ENCODE measurements at places on chromosomes 16 and 17.

DNA sequence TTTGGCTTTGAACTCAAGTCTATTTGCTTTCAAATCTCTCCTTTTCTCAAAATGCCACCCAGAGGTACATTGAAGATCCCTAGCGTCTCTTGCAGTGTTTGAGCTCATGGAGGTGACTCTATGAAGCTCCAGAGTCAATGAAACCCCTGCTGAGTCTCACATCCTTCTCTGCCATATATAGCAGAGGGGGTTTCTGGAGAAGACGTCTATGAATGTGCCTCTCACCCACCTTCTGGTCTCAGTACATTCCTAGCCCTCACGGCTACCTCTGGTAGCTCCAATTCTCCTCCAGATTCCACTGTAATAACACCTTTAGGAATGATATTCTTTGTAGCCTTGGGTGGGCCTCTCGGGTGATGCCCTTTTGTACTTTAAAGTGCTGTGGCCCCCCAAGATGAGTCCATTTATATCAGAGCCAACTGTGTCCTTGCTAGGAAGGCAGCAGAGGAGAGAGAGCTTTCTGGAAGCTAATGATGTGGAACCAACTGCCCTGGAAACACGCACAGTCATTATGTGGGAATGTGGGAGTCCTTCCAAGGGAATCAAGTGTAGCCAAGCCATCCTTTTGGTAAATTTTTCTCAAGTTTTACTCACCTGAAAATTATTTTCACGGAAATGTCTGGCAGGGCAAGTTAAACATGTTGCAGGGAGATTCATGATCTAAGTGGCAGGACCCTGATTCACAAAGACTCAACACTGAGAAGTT is 123.4 kb downstream of the ASIC2 start:
- no peak for DNase-seq

- no peak for DNase-seq
These were observed 48.8 kb downstream of the NLRC5 start for GRCh38 chr16:57038166-57038565.

DNA sequence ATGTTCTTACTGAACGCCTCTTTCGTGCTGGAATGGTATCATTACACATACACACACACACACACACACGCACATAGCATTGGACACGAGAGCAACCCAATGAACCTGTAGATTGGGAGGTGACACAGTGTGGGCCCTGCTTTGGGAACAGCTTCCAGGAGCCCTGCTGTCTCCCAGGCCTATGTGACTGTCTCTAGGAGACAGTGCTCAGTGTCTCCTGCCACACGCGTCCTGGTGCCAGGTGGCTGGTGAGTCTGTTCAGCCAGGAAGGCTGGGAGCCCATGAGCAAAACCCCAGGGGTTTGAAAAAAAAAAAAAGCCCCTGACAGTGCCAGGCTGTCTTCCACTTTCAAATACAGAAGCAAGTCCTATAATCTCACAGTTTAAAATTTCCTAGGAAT is 2.4 kb upstream of the SPOP start:
- DNase-seq = no peak

DNA sequence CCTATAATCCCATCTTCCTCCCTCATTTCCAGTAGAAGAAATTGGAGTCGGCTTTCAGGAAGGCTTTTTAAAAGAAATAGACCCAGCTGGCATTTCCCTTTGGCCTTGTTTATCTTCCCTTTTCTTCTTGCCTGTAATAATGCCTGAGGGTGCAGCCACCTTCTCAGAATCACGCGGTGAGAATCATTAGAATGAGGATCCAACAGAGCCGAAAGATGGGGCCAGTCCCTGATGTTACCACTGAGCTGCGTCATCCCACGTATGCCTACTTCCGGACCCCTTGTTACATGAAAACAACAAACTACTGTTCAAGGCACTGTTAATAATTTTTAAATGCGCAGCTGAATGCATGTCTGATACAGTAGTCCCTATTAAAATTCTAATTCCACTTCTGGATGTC is 24.1 kb downstream of the SDR42E1 start:
- no peak for DNase-seq

GRCh38 chr16:1871974-1872635 is at the start of gene MEIOB:
Gene MEIOB (minus strand): TSS chr16:1872164. CDS start chr16:1868175, 3,989 bp downstream.
- DNase-seq = no peak

GRCh38 chr17:63082273-63082861 is 116.3 kb downstream of the TANC2 start:
- DNase-seq = no peak

DNA sequence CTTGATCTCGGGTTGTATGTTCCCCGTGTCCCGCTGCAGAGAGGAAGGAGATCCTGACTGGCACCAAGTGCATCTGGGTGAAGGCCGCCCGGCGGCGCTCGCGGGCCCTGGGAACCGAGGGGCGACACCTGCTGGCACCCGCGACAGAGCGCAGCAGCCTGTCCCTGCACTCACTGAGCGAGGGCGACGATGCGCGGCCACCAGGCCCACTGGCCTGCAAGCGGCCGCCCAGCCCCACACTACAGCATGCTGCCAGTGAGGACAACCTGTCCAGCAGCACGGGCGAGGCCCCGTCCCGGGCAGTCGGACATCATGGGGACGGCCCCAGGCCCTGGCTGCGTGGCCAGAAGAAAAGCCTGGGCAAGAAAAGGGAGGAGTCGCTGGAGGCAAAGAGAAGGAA is 7.5 kb downstream of the BTBD17 start:
- no peak for DNase-seq

DNA sequence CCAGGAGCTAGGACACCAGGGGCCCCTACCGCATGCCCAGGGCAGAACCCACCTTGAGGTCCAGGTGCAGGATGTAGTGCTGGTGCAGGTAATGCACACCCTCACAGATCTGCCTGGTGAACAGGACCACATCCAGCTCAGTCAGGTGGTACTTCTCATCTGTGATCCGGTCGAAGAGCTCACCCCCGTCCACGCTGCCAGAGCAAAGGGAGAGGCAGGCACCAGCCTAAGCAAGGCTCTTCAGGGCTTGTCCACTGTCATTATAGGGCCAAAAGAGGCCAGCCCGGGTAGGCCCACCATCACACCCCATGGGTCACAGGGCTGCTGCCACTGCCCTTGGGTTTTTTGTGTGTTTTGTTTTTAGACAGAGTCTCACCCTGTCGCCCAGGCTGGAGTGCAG is 21.0 kb downstream of the MYLK3 start:
- no peak for DNase-seq

DNA sequence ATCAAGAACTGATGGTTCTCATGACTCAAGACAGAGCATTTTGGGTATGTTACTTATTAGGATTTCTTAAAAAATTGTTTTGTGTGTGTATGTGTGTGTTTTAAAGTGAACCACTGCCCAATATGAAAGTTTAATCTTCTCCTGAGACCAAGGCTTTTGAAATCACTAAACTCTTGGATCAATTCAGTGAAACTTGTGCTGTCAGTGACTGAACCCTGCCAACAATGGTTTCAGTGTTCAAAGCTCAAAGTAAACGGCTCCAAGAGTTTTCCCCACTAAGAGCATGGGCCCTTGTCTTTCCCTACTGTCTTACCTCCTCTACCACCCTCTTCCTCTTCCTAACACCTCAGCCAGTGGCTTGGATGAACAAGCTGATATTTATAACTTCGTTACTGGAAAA is 22.0 kb downstream of the NFE2L1 start:
- no peak for DNase-seq

GRCh38 chr17:56891751-56892150 is 22.1 kb downstream of the TRIM25 start:
- DNase-seq = no peak

DNA sequence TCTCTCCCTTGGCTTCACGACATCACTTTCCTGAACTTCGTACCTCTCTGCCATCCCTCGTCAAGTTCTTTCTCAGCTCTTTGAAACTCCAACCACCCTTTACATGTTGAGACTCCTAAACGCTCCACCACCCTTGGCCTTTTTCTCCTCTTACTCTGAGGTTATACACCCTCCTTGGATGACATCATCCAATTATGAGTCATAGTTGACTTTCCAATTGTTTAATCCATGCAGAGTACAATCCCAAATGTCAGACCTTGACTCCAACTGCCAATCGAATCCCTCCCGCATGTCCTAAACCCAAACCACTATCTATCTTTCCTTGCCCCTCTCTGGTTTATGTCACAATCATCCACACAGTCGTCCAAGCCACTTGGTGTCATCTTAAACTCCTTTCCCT is 18.4 kb upstream of the C16orf82 start:
- no peak for DNase-seq

GRCh38 chr17:49915670-49916069 is 53.3 kb upstream of the DLX4 start:
- peak; percentile 59 for DNase-seq

DNA sequence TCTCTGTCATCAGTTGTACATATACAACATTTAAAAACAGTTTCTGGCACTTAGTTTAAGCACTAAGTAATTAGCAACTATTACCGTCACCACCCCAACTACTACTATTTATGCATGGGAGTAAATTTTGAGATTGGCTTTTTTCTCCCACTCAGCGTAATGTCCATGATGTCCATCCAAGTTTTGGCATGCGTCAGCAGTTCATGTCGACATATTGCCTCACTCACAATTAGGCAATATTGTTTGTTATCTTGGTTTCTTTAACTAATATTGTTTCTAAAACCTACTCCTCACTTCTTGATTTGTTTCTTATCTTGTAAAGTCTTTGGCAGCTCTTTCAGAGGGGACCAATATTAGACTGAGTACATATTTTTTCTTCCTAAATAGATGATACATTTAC is 131.3 kb downstream of the KCNJ18 start:
- no peak for DNase-seq

- no peak for DNase-seq
These were observed 10.7 kb downstream of the WIPI1 start for GRCh38 chr17:68446626-68447041.

DNA sequence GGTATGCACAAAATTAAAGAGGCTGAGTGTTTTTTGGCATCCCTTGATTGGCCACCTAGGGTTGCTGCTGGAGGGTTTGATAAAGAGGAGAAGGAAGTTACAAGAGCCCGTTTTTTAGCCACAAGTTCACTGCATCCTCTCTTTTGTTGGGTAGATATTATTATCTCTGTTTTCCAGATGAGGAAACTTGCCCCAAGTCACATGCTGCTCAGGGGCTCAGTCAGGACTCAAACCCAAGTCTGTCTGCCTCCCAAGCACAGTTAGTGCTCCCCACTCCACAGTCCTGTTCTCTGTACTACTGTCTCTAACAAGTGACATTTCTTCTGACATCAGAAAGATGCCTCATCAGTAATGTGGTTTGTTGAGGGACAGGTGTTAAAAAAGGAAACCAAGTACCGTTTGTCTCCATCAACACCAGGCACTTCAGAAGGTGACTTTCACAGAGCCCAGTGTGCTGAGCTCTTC is 1.4 kb downstream of the NT5M start:
- no peak for DNase-seq

- no peak for DNase-seq
These were observed 19.7 kb downstream of the ARHGAP17 start for GRCh38 chr16:24995469-24995868.

DNA sequence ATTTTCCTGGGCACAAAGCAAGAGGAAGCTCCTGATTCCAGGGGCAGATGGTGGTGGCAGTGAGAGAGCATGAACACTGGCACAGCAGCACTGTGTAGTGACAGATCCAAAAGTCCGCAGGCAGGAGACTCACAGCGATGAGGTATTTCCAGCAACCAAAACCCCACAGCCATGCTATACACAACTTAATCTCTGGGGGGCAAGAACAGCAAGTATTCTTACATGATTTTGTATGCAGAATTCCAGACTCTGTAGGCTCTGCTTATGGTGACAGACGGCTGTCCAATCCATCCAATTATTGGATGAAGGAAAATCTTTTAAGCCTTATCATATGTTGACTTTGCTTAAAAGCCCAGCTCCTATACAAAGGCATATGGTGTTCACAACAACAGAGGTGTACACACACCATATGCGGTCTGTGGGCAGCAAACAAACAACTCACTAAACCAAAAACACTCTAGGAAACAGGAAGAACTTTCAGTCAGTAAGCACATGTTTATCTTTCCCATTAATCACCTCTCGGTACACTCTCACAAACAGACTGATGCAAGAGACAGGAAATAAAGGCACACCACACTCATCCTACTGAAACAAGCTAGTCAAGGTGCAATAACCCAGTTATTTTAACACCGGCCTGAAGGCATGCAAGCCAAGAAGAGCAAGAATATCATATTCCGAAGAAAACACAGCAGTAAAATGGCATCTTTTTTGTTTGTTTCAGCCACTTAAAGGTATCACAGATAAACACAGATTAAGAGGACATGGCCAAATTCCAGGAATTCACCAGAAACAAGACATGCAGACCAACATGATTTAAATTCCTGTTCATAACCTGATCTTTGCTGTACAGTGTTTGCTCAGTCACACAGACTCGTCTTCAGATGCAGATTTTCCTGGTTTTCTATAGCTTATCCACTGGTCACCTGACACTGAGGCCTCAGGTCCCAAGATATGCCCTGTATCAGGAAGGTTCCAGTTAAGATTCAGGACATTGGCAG is 47.8 kb downstream of the ERN1 start:
- DNase-seq = no peak

DNA sequence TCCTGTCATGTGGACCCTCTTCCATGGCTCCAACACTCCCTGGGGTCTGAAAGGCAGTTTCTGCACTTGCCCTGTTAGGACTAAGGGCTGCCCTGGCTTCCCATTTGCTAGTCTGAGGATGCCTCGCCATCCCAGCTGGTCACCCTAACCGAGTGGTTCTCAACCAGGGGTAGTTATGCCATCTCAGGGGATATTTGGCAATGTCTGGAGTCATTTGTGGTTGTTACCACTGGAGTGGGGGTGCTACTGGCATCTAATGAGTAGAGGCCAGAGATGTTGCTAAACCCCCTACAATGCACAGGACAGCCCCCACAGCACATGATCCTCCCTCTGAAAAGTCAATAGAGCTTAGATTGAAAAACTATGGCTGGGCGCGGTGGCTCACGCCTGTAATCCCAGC is 26.9 kb upstream of the CDH1 start:
- DNase-seq = no peak

DNA sequence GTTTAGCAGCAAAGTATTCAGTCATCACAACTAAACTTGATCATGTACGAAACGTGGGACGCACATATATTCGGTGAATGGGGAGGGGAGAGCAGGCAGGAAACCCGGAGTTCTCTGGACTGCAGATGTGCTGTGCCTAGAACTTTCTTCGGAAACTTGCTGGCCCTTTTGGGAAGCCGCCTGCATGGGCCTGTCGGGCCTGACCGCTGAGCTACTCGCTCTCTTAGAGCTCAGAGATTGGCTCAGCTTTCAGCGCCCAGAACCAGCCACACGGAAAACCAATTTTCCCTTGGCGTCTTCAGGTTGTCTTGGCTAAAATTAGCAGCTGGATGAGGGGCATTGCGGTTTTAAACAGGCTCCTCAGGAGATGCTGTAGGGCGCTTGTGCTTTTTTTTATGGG is 38.1 kb downstream of the ZDHHC7 start:
- no peak for DNase-seq

DNA sequence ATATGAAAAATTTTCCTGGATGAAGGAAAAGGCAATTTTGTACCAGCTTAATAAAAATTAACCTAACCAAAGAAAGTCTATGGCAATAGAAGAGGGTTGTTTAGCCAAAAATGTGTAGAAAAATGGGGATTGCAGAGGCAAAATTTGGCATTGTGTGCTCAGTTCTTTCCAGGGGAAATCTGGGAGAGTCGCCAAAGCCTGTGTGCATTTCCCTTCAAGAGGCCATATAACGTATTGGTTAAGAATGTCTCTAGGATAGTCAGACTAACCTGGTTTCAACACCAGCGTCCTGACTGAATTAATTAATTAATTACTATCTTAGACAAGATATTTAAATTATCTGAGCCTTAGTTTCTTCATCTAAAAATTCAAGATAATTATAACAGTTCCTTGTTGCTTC is 44.8 kb upstream of the HLF start:
- no peak for DNase-seq
